Bone marrow (tissue), 2 donors: ENCODE measurements at places on chromosomes 16 and 17.

GRCh38 chr17:65741710-65742109, 180.3 kb upstream of the AXIN2 start:
- DNase-seq = no peak

GRCh38 chr17:79802736-79803420, 6.0 kb upstream of the CBX8 start:
- DNase-seq = no peak

DNA sequence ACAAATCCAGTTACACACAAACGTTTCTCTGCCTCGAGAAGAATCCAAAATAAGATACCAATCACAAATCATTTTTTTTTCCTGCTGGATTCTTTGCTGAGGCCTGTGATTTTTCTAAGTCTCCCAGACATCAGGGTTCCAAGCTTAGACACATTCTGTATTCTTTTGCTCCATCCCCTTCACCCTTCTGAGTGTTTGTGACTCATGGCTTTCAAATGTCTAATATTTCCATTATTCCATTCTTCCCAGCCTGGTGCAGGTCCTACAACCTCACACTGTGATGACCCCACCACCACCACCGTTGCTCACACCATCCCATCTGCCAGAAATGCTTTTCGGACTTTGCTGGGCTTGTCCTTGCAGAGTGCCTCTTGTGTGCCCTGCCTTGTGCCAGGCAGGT, 480.1 kb downstream of the SOX9 start:
- no peak for DNase-seq

GRCh38 chr16:87534751-87535150, 41.9 kb upstream of the ZCCHC14 start:
- DNase-seq = no peak

DNA sequence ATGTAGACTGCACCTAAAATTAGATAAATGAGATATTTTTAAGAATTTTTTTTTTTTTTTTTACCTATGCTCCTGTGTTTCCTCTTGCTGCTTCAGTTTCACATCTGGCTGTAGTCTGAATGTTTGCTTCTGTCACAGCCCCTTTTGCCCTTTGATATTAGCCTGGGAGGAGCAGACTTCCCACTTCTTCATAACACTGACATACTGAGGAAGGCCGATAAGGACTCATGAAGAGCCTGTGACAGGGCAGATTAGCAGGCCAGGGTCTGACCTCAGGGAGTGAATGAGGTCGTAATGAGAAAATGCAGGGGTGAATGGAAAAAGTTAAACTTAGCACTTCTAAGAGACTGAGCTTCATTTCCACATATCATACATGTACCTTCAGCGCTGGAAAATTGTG, at the start of gene SLFN14:
Gene SLFN14, minus strand, starts transcription at position 117 of the 400 bp plus-strand sequence. CDS start 2,757 bp downstream, outside the sequence.
- DNase-seq = peak; percentile 83

DNA sequence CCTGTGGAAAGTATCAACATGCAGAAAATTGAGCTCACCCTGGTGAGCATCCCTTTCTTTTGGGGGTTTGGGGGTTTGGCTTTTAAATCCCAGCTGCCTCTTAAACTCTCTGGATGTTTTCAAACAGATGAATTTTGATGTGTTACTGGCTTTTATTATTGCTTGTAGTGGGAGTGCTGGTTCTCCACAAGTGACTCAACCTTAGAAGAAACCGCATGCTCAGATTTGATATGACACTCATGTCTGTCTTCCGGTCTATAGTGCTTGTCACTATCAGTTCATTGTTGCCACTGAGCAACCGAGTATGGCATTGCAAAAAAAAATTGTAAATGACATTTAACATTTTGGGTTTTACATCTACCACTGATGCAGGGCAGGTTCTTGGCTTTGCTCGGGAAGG, 104.5 kb downstream of the HS3ST4 start:
- DNase-seq = no peak

DNA sequence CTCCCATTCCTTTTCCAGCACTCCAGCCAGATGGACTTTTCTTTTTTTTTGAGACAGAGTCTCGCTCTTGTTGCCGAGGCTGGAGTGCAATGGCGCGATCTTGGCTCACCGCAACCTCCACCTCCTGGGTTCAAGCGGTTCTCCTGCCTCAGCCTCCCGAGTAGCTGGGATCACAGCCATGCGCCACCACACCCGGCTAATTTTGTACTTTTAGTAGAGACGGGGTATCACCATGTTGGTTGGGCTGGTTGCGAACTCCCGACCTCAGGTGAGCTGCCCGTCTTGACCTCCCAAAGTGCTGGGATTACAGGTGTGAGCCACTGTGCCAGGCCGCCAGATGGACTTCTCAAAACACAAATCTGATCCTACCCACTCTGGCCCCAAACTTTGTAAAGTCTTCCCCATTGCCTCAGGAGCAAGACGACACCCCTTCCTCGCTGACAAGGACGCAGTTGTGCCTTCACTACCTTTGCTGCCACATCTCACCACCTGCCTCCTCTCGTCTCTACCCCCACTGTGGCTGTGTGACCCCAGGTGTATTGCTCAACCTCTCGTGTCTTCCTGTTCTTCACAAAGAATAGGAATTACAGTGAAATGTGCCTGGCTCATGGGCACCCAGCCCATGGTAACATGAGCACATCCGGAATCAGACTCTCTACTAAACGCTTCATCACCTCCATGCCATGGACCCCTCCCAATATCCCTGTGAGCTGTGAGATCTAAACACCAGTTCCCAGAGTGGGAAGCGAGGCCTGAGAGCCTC, 3.7 kb upstream of the BANP start:
- no peak for DNase-seq

DNA sequence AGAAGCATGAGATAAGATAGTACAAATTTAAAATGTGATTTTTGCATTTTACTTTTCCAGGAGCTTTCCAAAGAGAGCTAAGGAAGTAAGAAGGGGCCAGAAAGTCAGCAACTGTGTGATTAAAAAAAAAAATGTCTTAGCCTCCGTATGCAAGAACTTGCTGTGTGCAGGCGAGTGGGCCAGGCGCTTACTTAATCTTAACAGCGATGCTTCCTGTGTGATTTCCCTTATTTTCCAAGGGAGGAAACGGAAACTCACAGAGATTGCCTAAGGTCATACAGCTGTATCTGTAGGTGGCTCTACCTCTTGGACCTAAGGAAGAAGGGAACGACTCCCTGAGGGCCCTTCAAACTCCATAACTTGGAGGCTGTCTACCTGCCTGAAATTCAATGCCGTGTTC, 11.1 kb downstream of the HS3ST3B1 start:
- no peak for DNase-seq

- peak; percentile 72 for DNase-seq
Observed at GRCh38 chr16:3364774-3365427, 9.2 kb downstream of the OR2C1 start.

GRCh38 chr16:20763461-20764232, at the start of gene ACSM3:
Gene ACSM3 (plus strand): TSS chr16:20764014. CDS start chr16:20770035, 6,021 bp downstream.
- DNase-seq = no peak

DNA sequence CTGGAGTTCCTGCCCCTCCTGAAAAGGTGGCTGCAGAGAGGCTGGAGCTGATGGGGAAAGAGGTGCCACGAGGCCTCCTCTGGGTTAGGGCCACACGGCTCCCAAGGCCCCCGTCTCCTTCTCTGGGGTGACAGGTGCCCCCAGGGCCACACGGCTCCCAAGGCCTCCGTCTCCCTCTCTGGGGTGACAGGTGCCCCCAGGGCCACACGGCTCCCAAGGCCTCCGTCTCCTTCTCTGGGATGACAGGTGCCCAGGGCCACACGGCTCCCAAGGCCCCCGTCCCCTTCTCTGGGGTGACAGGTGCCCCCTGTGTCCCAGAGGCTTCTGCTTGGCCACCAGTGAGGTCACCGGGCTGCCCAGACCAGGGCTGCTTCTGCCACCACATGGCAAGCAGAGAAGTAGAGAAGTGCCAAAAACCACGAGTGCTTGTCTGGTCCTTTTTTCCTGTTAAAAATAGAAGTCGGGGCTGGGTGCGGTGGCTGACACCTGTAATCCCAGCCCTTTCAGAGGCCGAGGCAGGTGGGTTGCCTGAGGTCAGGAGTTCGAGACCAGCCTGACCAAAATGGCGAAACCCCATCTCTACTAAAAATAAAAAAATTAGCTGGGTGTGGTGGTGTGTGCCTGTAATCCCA, 4.1 kb downstream of the CAPN15 start:
- no peak for DNase-seq

- no peak for DNase-seq
Observed at GRCh38 chr17:51802544-51802943, 356.0 kb downstream of the CA10 start.
